ENCODE measurements at places on chromosomes 7 and 10. TPM values are rescaled to one million over a fixed set of nuclear protein-coding genes. Genes with fewer than 3 reads are reported as not detected.

TEX36 gene
- not detected for total RNA-seq

ZNF853 gene
- 1.9 TPM for total RNA-seq

AKR1C3 gene
- 1,175 TPM for total RNA-seq

OR13A1 gene
- not detected for total RNA-seq

TEX47 gene
- not detected for total RNA-seq

CYCS gene
- total RNA-seq, result 233 TPM

FGL2 gene
- total RNA-seq, result not detected

ANK3 gene
- 0.87 TPM for total RNA-seq

EPO gene
- not detected for total RNA-seq

GHRHR gene
- not detected for total RNA-seq

MARCHF5 gene
- 41.8 TPM for total RNA-seq

PTF1A gene
- total RNA-seq, result not detected

HOXA11 gene
- total RNA-seq, result 0.74 TPM

HMX3 gene
- total RNA-seq, result not detected

FRMPD2 gene
- total RNA-seq, result not detected

ACSL5 gene
- total RNA-seq, result 0.39 TPM

STEAP1 gene
- total RNA-seq, result 13.6 TPM

MYO1G gene
- 0.13 TPM for total RNA-seq

CFAP46 gene
- total RNA-seq, result 1.5 TPM

ARHGAP22 gene
- total RNA-seq, result 3.1 TPM

LIPF gene
- total RNA-seq, result not detected

RPEL1 gene
- not detected for total RNA-seq

CABCOCO1 gene
- total RNA-seq, result not detected

NUTM2B gene
- 0.55 TPM for total RNA-seq

CC2D2B gene
- total RNA-seq, result not detected

RAB19 gene
- not detected for total RNA-seq

TMEM178B gene
- total RNA-seq, result 1.5 TPM

VSTM4 gene
- 0.39 TPM for total RNA-seq

PPA1 gene
- total RNA-seq, result 200 TPM

SEMA3E gene
- 1.8 TPM for total RNA-seq

VPS50 gene
- total RNA-seq, result 6.9 TPM

ZNF518A gene
- total RNA-seq, result 6.4 TPM

ITPRID1 gene
- total RNA-seq, result not detected

SPDYE11 gene
- not detected for total RNA-seq

INHBA gene
- total RNA-seq, result 1.0 TPM

NPY4R2 gene
- 11.9 TPM for total RNA-seq

ZNF487 gene
- total RNA-seq, result 3.2 TPM

PLXNA4 gene
- total RNA-seq, result 0.49 TPM

GATA3 gene
- total RNA-seq, result 3.8 TPM

IL2RA gene
- not detected for total RNA-seq

SLC39A12 gene
- total RNA-seq, result not detected

OTUD1 gene
- 2.6 TPM for total RNA-seq

SPOCK2 gene
- total RNA-seq, result 0.39 TPM

PRKRIP1 gene
- 24.4 TPM for total RNA-seq

NOD1 gene
- total RNA-seq, result 7.1 TPM

SPDYE3 gene
- total RNA-seq, result not detected

TMEM196 gene
- total RNA-seq, result not detected

GPR37 gene
- 0.45 TPM for total RNA-seq

SLC18A3 gene
- total RNA-seq, result not detected

HGF gene
- not detected for total RNA-seq

OGA gene
- total RNA-seq, result 73.9 TPM

CADPS2 gene
- not detected for total RNA-seq

CALML5 gene
- total RNA-seq, result not detected

METTL2B gene
- total RNA-seq, result 22.8 TPM

PAPSS2 gene
- total RNA-seq, result 21.9 TPM

SCART1 gene
- total RNA-seq, result 0.31 TPM

ITIH5 gene
- total RNA-seq, result 0.09 TPM

BHLHA15 gene
- 0.52 TPM for total RNA-seq

Measured in A549 treated with ZK216348 at 1 μM for 4 hours (cell line).